Activated CD4-positive, alpha-beta memory T cell treated with anti-CD3 and anti-CD28 coated beads, Interleukin-2, amount 10 ng/mL, durations not matched to agents 7 days and 5 days (primary cell): ENCODE measurements at places on chromosomes 5 and 9. TPM values are rescaled to one million over a fixed set of nuclear protein-coding genes. Genes with fewer than 3 reads are reported as not detected.

Gene BASP1
- total RNA-seq, result not detected

Gene SMIM33
- total RNA-seq, result 2.0 TPM

Gene SLC34A3
- total RNA-seq, result not detected

Gene BTNL3
- not detected for total RNA-seq

Gene GCNT1
- 13.3 TPM for total RNA-seq

DNA sequence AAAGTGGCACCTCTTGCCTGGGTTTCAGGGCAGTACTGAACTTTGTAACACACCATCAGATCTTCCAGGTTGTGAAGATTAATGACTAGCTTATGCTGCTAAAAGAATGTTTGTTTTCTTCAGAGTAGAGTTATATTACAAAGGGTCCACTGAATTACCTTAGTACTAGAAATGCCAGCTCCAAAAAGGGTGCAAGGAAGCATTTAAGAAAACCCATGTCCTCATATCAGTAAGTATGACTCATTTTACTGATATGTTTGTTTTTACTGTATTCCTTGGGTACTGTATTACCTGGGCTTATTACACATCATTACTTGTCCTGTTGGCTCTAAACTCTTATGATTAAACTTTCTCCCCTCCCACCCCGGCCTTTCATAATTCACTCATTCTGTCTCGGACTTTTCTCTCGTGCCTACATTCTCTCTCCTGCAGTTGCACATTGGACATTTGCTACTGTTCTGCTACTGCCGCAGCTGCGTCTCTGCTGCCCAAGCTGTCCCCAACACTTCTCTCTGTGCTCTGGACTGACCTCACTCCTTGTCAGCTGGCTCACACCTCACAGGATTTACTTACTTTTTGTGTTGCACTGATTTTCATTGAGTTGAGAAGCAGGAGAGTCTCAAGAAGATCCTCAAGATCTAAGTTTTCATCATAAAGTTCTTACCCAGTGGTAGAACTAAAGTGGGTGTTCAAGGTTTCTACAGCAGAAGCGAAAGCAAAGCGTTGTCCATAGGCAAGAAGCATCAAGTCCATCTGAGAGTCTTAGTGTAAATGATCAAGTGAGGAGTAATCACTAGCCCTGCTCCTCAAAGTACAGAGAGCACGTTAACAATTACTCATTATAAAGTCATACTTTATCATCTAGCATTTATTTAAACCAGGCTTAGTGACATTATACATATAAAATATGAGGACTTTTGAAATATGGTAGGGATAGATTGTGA, 53.2 kb upstream of the C9orf72 start:
- DNase-seq, result no peak

DNA sequence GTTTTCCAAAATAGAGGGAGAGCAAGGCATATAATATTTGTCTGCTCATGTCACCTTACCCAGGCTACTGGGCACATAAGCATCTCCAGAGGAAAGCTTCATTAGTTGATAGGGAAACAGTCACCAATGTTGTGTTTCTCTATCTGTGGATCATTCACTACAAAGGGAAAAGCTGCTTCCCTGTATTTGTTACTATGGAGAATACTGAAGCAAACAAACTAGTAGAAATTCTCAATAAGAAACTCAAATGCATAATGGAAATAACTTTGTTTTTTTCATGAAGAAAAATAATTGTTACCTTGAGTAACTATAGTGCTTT, 138.2 kb downstream of the PCSK1 start:
- no peak for DNase-seq

DNA sequence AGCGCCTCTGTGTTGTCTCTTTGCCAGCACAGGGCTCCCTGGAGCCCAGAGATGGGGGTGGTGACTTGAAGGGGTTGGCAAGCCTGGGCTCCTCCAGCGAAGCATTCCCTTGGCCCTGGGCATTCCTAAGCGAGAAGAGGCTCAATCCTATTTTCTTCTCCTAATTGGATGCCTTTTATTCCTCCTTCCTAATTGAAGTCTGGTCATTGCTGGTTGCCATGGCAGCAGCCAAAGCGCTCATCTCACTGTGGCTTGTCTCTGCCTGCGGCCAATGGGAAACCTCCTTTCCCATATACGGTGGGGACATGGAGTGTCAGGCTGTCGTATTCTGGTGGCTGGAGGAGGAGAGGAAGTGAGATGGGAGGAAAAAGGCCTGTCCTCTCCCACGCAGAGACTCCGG, 52.3 kb upstream of the RARS1 start:
- no peak for DNase-seq

- DNase-seq, result no peak
Observed at GRCh38 chr5:145510324-145510723, 324.8 kb downstream of the PRELID2 start.
